ENCODE measurements at places on chromosomes 6 and 20. TPM values are rescaled to one million over a fixed set of nuclear protein-coding genes. Genes with fewer than 3 reads are reported as not detected.

Gene TSPO2
- total RNA-seq, result not detected

Gene THBS2
- 4.2 TPM for total RNA-seq

Gene SPATS1
- not detected for total RNA-seq

Gene BIRC7
- not detected for total RNA-seq

Gene PRND
- not detected for total RNA-seq

GRCh38 chr6:143823548-143823947 lies 19.6 kb upstream of the LTV1 start:
- no peaks in the 10 kb centered on the region for H3K36me3 ChIP-seq
- H3K27ac ChIP-seq, result no peak overlapping the region
- no peak for DNase-seq
- no peak overlapping the region for H3K4me3 ChIP-seq
- peaks cover 5% of the 10 kb centered on the region for H3K4me1 ChIP-seq
- H3K27me3 ChIP-seq, result no peaks in the 10 kb centered on the region

DNA sequence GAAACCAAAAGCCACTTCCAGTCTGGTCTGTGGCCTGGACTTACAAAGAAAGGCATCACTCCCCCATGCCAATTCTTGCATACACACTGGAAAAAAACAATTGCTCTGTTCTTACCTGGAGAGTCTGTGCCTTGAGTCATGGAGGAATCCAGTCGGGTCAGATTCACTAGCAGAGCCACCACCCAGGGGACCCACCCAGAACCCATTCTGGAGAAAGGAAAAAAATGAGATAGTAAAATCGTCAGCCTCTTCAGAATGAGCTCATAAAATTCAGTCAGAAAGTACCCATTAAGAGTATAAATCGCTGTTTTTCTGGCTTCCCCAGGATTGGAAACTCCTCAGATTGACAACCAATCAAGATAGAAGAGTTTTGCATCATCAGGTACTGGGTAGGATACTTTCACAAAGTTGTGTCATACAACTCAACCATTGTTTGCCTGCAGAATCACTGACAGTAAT lies at the start of gene HLA-DOB:
TSS of gene HLA-DOB (minus strand) at position 257 of the 459 bp plus-strand sequence. CDS start at position 206, 51 bp downstream.
- no peaks in the 10 kb centered on the region for H3K4me1 ChIP-seq
- H3K4me3 ChIP-seq, result peak within 1 kb of the TSS; percentile 65
- H3K27ac ChIP-seq, result peak within 1 kb of the TSS; percentile 99

GRCh38 chr20:52948491-52948890 lies 23.7 kb upstream of the TSHZ2 start:
- peaks cover 8% of the 10 kb centered on the region for H3K27me3 ChIP-seq
- H3K36me3 ChIP-seq, result no peaks in the 10 kb centered on the region
- no peak for DNase-seq
- H3K4me1 ChIP-seq, result peaks cover 6% of the 10 kb centered on the region
- H3K27ac ChIP-seq, result no peak overlapping the region

- no peak overlapping the region for H3K4me3 ChIP-seq
- no peak overlapping the region for H3K27ac ChIP-seq
These were observed 61.5 kb downstream of the SHLD1 start for GRCh38 chr20:5811746-5812145.

GRCh38 chr6:146169872-146170271 lies 141.0 kb downstream of the GRM1 start:
- DNase-seq, result no peak
- no peak overlapping the region for H3K4me3 ChIP-seq
- H3K27me3 ChIP-seq, result no peaks in the 10 kb centered on the region
- H3K4me1 ChIP-seq, result no peaks in the 10 kb centered on the region

DNA sequence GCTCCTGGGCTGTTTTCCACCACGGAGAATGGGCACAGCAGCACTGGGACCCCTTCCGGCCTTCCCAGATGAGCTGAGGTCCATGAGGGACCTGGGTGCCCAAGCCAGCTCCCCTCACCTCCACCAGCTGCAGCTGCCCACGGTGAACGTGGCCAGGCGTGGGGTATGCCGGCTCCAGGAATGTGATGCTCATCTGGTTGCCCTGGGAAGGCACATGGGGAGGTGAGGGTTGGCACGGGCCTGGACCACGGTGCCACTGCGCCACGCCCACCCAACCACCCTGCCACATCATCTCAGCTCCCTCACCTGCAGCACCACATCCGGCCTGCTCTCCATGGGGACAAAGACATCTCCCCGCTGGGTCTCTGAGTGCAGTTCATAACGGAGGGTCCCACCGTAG lies 23.8 kb downstream of the ADRM1 start:
- no peaks in the 10 kb centered on the region for H3K36me3 ChIP-seq
- H3K27me3 ChIP-seq, result no peaks in the 10 kb centered on the region
- no peak overlapping the region for H3K27ac ChIP-seq
- DNase-seq, result no peak
- H3K4me3 ChIP-seq, result no peak overlapping the region

- H3K4me3 ChIP-seq, result no peak overlapping the region
- peaks cover 6% of the 10 kb centered on the region for H3K27me3 ChIP-seq
- no peaks in the 10 kb centered on the region for H3K36me3 ChIP-seq
- peaks cover 4% of the 10 kb centered on the region for H3K4me1 ChIP-seq
- no peak overlapping the region for H3K27ac ChIP-seq
These were observed 97.3 kb upstream of the CHD6 start for GRCh38 chr20:41715526-41715925.

- H3K27me3 ChIP-seq, result no peaks in the 10 kb centered on the region
- no peaks in the 10 kb centered on the region for H3K36me3 ChIP-seq
- H3K27ac ChIP-seq, result no peak overlapping the region
- peaks cover 14% of the 10 kb centered on the region for H3K4me1 ChIP-seq
- no peak for DNase-seq
- no peak overlapping the region for H3K4me3 ChIP-seq
These were observed 46.1 kb downstream of the PRDM1 start for GRCh38 chr6:106132153-106132698.

DNA sequence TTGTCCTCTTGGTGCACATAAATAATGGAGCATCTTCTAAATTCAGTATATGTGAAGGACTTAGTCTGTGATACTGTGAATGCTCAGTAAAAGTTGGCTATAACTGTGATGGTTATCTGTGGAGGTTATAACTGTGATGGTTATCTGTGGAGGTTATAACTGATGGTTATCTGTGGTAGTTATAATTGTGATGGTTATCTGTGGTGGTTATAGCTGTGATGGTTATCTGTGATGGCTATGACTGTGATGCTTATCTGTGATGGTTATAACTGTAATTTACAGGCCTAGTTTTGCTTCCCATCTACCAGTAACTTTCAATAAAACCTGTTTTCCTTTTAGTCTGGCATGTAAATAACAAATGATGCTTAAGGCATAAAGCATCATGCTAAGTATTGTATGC lies 16.5 kb downstream of the PTK7 start:
- DNase-seq, result no peak
- peaks cover 3% of the 10 kb centered on the region for H3K36me3 ChIP-seq
- H3K27me3 ChIP-seq, result no peaks in the 10 kb centered on the region
- peaks cover 67% of the 10 kb centered on the region for H3K4me1 ChIP-seq
- peak overlapping the region; percentile 25 for H3K4me3 ChIP-seq

DNA sequence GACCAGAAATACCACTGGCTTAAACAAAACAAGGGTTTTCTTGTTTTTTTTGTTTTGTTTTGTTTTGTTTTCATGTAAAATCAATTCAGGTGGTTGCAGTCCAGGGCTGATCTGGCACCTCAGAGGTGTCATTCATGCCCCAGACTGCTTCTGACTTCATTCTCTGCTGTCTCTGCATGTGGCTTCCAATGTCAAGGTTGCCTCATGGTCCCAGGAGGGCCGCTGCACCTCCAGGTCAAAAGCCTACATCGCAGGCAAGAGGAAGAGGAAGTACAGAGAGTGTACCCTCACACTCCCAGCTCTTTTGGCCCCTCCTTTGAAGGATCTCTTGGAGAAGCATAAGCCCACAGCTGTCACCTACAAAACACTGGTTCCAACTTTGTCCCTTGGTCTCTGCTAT lies 1.4 kb upstream of the BTN3A1 start:
- H3K4me3 ChIP-seq, result no peak overlapping the region
- H3K27me3 ChIP-seq, result peaks cover 13% of the 10 kb centered on the region
- peaks cover 3% of the 10 kb centered on the region for H3K36me3 ChIP-seq
- peaks cover 20% of the 10 kb centered on the region for H3K4me1 ChIP-seq
- no peak for DNase-seq
- H3K27ac ChIP-seq, result no peak overlapping the region

DNA sequence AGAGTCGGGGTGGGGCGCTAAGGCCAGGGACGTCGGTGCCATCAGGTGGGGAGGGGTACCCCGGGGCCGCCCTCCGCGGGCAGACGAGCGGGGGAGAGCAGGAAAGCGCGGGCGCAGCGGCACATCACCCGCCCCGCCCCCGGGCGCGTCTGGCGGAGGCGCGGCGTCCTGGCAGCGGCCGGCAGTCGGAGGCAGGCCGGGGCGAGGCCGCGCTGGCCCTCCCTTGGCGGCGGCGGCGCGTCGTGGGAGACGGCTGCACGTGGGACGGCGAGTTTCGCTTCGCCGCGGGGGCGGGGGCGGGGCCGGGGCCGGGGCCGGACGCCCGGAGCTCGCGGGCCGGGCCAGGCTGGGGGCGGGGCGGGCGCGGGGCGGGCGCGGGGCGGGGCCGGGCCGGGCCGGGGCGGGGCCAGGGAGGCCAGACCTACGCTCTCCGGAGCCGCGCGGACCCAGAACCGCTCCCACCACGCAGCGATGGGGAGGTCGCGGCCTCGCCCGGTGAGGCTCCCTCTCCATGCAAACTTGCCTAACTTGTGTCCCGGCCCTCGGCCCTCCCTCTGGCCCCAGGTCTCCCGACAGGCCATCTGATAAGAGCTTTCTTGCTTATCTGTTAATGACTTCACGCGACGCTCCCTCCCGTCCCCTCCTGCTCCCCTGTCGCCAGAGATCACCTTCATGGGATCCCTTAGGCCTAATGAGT lies 12.5 kb downstream of the ITPR3 start:
- no peak for DNase-seq
- peak overlapping the region; percentile 93 for H3K4me3 ChIP-seq
- peaks cover 16% of the 10 kb centered on the region for H3K27me3 ChIP-seq
- H3K36me3 ChIP-seq, result peaks cover 3% of the 10 kb centered on the region

- H3K36me3 ChIP-seq, result no peaks in the 10 kb centered on the region
- no peak for DNase-seq
- peaks cover 25% of the 10 kb centered on the region for H3K4me1 ChIP-seq
- no peak overlapping the region for H3K4me3 ChIP-seq
These were observed 7.5 kb downstream of the BCAS1 start for GRCh38 chr20:54062812-54063280.

- no peak overlapping the region for H3K27ac ChIP-seq
- DNase-seq, result no peak
- H3K27me3 ChIP-seq, result no peaks in the 10 kb centered on the region
These were observed 86.4 kb downstream of the ADGRG6 start for GRCh38 chr6:142387997-142388815.

DNA sequence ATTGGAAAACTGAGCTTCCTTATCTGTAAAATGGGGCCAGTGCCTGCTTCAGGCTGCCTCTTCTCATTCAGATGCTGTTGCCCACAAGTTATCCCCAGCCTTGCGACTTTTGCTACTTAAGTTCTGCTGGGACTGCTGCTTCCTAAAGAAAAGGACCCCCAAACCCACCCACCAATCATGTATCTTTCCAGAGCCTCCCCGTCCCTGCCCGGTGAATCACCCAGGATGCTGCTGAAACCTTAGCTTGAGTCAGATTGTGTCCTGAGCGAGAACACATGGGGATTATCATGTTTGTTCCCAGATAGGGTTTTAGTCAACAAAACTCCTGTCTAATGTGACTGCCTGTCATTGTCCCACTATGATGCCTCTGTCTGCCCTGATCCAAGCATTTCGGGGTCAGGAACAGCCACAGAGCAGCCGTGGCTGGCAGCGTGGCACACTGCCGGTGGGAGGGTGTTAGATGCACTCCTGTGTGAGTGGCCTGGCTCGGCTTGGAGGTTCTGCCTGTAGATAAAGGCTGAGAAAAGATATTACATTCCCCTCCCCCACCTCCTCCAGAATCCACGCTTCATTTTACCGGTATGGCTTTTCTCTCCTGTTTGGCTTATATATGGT lies 79.9 kb downstream of the TOX2 start:
- no peak for DNase-seq
- H3K4me3 ChIP-seq, result no peak overlapping the region
- H3K36me3 ChIP-seq, result no peaks in the 10 kb centered on the region
- H3K27ac ChIP-seq, result no peak overlapping the region
- H3K4me1 ChIP-seq, result no peaks in the 10 kb centered on the region

DNA sequence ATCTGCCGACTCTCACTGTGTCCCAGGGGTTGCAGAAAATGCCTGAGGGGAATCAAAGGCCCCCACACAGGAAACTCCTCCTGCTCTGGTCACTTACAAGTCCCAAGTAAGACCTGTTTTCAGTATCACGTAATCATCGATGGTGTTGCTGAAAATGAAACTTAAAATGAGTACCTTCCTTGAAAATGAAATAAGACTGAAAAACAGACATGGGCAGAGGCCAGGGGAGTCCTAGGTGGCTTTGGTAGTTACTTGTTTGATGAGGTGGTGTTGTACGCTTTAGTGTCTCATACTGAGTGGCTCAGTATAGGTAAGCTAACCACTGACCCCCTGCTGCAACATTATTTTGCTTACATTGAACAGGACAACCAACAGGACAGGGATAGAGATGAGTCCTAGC lies 43.0 kb upstream of the SYNCRIP start:
- no peaks in the 10 kb centered on the region for H3K27me3 ChIP-seq
- H3K4me3 ChIP-seq, result no peak overlapping the region
- no peak for DNase-seq
- no peak overlapping the region for H3K27ac ChIP-seq

GRCh38 chr6:36577301-36577700 lies 16.9 kb upstream of the SRSF3 start:
- H3K4me3 ChIP-seq, result peak overlapping the region; percentile 50
- no peaks in the 10 kb centered on the region for H3K36me3 ChIP-seq
- H3K4me1 ChIP-seq, result peaks cover 17% of the 10 kb centered on the region
- peak overlapping the region; percentile 93 for H3K27ac ChIP-seq
- H3K27me3 ChIP-seq, result no peaks in the 10 kb centered on the region

DNA sequence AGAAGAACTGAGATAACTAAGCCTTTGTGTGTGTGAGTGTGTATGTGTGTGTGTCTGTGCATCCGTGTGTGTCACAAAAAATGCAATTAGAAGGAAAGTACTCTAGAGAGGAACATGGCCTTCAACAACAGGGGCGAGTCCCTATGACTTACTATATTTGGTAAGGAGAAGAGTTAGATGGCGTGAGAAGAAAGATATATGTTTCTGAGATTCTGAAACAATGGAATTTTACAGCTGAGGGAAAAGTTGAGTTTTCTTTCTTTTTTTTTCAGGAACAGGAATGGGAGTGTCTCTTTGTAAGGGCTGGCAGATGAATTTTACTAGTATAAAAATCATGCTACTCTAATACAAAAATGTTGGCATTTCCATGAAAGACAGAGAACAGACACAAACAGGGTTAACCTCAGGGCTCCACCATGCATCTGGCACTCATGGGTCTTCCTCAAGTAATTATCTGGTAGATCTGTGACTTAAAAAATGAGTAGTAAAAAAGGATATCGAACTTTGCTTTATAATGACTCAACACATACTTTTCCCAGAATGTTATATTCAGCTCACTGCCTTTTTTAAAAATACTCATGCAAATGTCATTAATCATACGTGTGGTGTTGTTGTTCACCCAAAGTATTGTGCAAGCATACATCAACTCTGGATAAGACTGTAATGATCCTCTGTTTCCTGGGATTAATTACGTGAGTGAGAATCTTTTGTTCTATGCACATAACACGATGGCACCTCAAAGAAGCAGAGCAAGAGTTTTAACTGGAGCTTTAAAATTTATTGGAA lies 12.8 kb upstream of the SASH1 start:
- DNase-seq, result no peak
- H3K4me3 ChIP-seq, result peak overlapping the region; percentile 48
- H3K36me3 ChIP-seq, result no peaks in the 10 kb centered on the region
- peaks cover 37% of the 10 kb centered on the region for H3K4me1 ChIP-seq

- peaks cover 8% of the 10 kb centered on the region for H3K4me1 ChIP-seq
- no peak for DNase-seq
- H3K27ac ChIP-seq, result no peak overlapping the region
- peaks cover 3% of the 10 kb centered on the region for H3K27me3 ChIP-seq
These were observed 533.6 kb downstream of the PTPRT start for GRCh38 chr20:42656130-42656529.
